Progenitor cell of endocrine pancreas (in vitro differentiated cells): ENCODE measurements at places on chromosomes 16 and 17. TPM values are rescaled to one million over a fixed set of nuclear protein-coding genes. Genes with fewer than 3 reads are reported as not detected.

Gene KRT15
- total RNA-seq, result 2.9 TPM in 2 replicates

GRCh38 chr16:88780142-88781062 lies 4.6 kb downstream of the PIEZO1 start:
- DNase-seq, result no peak

DNA sequence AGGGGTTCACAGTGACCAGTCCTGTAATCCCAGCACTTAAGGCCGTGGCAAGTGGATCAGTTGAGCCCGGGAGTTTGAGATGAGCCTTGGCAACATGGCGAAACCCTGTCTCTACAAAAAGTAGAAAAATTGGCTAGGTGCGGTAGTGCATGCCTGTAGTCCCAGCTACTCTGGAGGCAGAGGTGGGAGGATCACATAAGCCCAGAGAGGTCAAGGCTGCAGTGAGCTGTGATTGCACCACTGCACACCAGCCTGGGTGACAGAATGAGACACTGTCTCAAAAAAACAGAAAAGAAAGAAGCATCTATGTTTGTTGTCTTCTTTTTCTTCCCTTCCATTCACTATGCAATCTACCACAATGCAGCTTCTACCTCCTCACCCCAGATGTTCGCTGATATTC lies 151.9 kb upstream of the RBL2 start:
- DNase-seq, result no peak

- no peak for DNase-seq
Measured at GRCh38 chr16:85514295-85514597, 98.9 kb upstream of the GSE1 start.

DNA sequence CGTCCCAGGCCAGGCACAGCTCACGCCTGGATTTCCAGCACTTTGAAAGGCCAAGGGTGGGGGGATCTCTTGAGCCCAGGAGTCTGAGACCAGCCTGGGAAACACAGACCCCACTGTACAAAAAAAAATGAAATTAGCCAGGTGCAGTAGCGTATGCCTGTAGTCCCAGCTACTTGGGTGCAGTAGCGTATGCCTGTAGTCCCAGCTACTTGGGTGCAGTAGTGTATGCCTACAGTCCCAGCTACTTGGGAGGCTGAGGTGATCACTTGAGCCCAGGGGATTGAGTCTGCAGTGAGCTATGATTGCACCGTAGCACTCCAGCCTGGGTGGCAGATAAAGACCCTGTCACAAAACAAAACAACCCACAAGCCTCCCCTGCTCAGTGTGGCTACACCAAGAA lies 27.0 kb upstream of the SLC25A19 start:
- no peak for DNase-seq

DNA sequence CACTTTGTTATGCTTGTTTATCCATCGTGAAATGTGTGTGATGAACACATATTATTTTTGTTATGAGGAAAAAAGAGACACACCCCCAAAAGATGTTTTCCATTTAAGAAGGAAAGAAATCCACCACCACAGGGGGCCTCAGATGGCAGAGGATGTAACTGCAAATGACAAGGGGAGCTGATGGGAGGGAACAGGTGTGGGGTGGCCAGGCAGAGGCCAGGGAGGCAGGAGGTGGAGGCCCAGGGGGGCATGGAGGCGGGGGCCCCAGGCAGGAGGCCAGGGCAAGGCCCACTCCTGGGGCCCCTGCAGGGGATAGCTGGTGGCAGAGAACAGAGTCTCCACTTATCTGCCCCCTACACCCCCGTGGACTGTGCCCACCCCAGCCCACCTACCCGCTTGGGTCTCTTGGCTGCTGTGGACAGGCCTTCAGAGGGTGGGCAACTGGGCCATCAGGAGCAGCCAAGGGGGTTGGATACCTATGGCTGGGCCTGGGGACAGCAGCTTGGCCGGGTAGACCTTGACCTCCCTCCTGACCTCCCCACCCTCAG lies 28.0 kb downstream of the PPL start:
- DNase-seq, result no peak

DNA sequence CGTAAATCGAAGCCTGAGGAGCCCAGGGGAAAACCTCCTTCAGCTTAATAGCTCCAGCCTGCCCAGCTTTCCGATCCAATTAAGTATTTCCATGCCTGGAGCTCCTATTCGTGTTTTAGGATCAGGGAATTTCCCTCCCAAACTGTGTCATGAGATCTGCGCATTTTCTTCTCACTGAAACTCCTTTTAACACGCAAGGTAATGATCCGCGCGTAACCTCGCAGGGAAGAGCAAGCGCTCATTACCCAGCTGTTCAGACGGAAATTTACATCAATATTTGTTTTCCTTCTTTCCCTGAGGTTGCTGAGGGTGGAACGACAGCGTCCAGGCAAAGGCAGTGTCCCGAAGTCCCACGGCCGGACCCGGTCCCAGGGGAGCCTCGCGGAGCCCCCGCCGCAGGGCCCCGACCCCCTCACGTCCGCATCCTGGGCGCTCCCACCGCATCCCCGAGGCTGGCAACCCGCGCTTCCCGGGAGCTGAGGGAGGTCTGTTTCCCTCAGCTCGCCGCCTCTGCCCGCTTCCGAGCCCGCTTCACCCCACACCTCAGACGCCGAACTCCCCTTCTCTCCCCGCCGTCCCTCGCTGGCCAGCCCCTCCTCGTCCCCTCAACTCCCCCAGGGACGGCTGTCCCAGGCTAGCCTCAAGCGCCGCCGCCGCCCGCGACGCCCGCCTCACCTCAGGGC lies 415 bp downstream of the ABCA5 start:
- no peak for DNase-seq
